ENCODE measurements at places on chromosomes 5 and 9. TPM values are rescaled to one million over a fixed set of nuclear protein-coding genes. Genes with fewer than 3 reads are reported as not detected.

The OMD gene
- polyA plus RNA-seq, result not detected

The BARHL1 gene
- not detected for polyA plus RNA-seq

The FBXL7 gene
- polyA plus RNA-seq, result 25.9 TPM

The MGAT1 gene
- 96.1 TPM for polyA plus RNA-seq

The XRCC4 gene
- polyA plus RNA-seq, result 3.0 TPM

The SMIM15 gene
- 15.5 TPM for polyA plus RNA-seq

The LRRC14B gene
- polyA plus RNA-seq, result not detected

The PCDHGA8 gene
- 1.2 TPM for polyA plus RNA-seq

The GABRA1 gene
- polyA plus RNA-seq, result 4.7 TPM

The NTNG2 gene
- 1.2 TPM for polyA plus RNA-seq

The ANKRD34B gene
- 0.91 TPM for polyA plus RNA-seq

The MCCC2 gene
- polyA plus RNA-seq, result 60.6 TPM

The AGXT2 gene
- not detected for polyA plus RNA-seq

The ADRA1B gene
- polyA plus RNA-seq, result 0.08 TPM

The PAEP gene
- 0.19 TPM for polyA plus RNA-seq

The LECT2 gene
- not detected for polyA plus RNA-seq

The SAPCD2 gene
- polyA plus RNA-seq, result 12.7 TPM

The PLCXD3 gene
- under 0.01 TPM for polyA plus RNA-seq

The SPINK4 gene
- not detected for polyA plus RNA-seq

The COL27A1 gene
- polyA plus RNA-seq, result 15.1 TPM

The ENTPD8 gene
- polyA plus RNA-seq, result 0.51 TPM

The FCN1 gene
- polyA plus RNA-seq, result not detected

The OLFM1 gene
- polyA plus RNA-seq, result 49.7 TPM

The GFRA3 gene
- polyA plus RNA-seq, result 3.4 TPM

The BAAT gene
- 0.09 TPM for polyA plus RNA-seq

The ENTREP1 gene
- polyA plus RNA-seq, result 15.3 TPM

The ACTBL2 gene
- polyA plus RNA-seq, result not detected

The PGM5 gene
- polyA plus RNA-seq, result not detected
